Lower lobe of right lung (tissue), 2 donors: ENCODE measurements at places on chromosomes 5 and 9. TPM values are rescaled to one million over a fixed set of nuclear protein-coding genes. Genes with fewer than 3 reads are reported as not detected.

The SLC6A19 gene
- total RNA-seq, result not detected

- no peak overlapping the region for H3K27ac ChIP-seq
- H3K4me3 ChIP-seq, result no peak overlapping the region
- no peaks in the 10 kb centered on the region for H3K36me3 ChIP-seq
- no peak for DNase-seq
Measured at GRCh38 chr5:100777680-100778300, 125.3 kb downstream of the ST8SIA4 start.

GRCh38 chr9:137381501-137382443 lies 41.2 kb downstream of the EXD3 start:
- peak; percentile 36 for DNase-seq
- no peaks in the 10 kb centered on the region for H3K27me3 ChIP-seq
- no peak overlapping the region for H3K27ac ChIP-seq
- H3K4me1 ChIP-seq, result no peaks in the 10 kb centered on the region
- H3K4me3 ChIP-seq, result no peak overlapping the region
- no peaks in the 10 kb centered on the region for H3K36me3 ChIP-seq

GRCh38 chr9:36893184-36893583 lies 140.9 kb downstream of the PAX5 start:
- H3K36me3 ChIP-seq, result no peaks in the 10 kb centered on the region
- no peak for DNase-seq
- H3K4me1 ChIP-seq, result no peaks in the 10 kb centered on the region
- H3K4me3 ChIP-seq, result no peak overlapping the region
- H3K27me3 ChIP-seq, result no peaks in the 10 kb centered on the region

The FRMD3 gene
- total RNA-seq, result 9.7 TPM

- no peak overlapping the region for H3K27ac ChIP-seq
- peaks cover 14% of the 10 kb centered on the region for H3K4me1 ChIP-seq
- no peaks in the 10 kb centered on the region for H3K36me3 ChIP-seq
Measured at GRCh38 chr9:113807173-113808061, 68.7 kb upstream of the ZNF618 start.

DNA sequence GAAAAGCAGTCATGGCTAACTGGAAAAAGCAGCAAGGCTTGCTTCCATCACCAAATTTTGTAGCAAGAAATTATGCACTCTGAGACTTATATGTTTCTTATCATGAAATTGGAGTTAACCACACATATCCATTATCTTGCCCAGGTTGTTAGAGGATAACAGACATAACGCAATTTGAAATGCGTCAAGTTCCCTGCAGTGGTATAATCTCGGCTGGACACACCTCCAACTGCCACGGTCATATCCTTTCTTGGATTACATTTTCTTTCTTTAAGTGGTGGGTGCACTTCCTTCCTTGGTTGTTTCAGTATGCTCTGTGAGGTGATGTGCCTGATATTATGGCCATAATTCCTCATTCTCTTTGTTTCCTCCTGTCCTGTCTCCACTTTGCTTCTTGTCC lies 695.0 kb upstream of the DMAC1 start:
- no peak overlapping the region for H3K27ac ChIP-seq
- H3K36me3 ChIP-seq, result no peaks in the 10 kb centered on the region
- H3K27me3 ChIP-seq, result no peaks in the 10 kb centered on the region
- DNase-seq, result no peak
- H3K4me1 ChIP-seq, result no peaks in the 10 kb centered on the region
- H3K4me3 ChIP-seq, result no peak overlapping the region

The NRG2 gene
- 1.6 TPM for total RNA-seq

DNA sequence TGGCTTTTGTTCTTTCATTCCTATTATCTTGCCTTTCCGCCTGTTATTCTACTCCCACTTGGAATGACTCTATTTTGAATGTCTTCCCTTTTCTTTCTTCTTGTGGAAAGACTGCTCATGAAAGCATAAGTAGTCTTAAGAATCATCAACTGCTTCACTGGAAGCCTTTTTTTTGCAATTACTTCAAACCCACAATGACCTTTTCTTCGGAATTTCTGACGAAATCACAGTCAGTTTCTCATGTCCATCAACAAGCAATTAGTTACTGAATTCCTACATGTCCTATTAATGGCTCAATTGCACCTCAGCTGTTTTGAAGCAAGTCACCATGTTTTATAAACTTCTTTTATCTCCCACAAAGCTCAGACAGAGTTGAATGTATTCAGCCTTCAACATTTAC lies 196.2 kb downstream of the TARS1 start:
- no peak overlapping the region for H3K4me3 ChIP-seq
- H3K27ac ChIP-seq, result no peak overlapping the region
- no peaks in the 10 kb centered on the region for H3K4me1 ChIP-seq
- no peaks in the 10 kb centered on the region for H3K36me3 ChIP-seq

DNA sequence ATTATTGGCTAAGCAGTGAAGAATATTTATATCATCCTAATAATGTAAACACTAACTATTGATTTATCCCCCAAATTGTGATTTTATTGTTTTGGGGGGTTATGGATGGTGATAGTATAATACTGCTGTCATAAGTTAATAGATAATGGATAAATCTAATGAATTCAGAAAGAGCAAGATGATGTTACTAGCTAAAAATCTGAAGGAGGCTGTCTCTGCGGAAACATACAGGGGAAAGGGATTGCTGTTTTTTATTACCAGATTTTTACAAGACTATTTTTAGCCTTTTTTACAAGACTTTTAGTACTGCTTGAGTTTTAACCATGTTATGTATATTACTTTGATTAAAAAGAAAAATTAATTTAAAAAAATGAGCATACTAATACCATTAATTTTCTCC lies 5.3 kb upstream of the ABL1 start:
- DNase-seq, result no peak
- H3K4me1 ChIP-seq, result peaks cover 32% of the 10 kb centered on the region
- H3K4me3 ChIP-seq, result no peak overlapping the region
- H3K27ac ChIP-seq, result no peak overlapping the region

GRCh38 chr9:116674210-116674980 lies 12.7 kb upstream of the TRIM32 start:
- DNase-seq, result no peak
- H3K4me3 ChIP-seq, result no peak overlapping the region
- H3K36me3 ChIP-seq, result no peaks in the 10 kb centered on the region
- no peaks in the 10 kb centered on the region for H3K27me3 ChIP-seq
- no peaks in the 10 kb centered on the region for H3K4me1 ChIP-seq

- no peak overlapping the region for H3K27ac ChIP-seq
- H3K36me3 ChIP-seq, result no peaks in the 10 kb centered on the region
- no peaks in the 10 kb centered on the region for H3K4me1 ChIP-seq
- DNase-seq, result no peak
- H3K27me3 ChIP-seq, result no peaks in the 10 kb centered on the region
Measured at GRCh38 chr9:18855656-18856055, 177.4 kb downstream of the SAXO1 start.

DNA sequence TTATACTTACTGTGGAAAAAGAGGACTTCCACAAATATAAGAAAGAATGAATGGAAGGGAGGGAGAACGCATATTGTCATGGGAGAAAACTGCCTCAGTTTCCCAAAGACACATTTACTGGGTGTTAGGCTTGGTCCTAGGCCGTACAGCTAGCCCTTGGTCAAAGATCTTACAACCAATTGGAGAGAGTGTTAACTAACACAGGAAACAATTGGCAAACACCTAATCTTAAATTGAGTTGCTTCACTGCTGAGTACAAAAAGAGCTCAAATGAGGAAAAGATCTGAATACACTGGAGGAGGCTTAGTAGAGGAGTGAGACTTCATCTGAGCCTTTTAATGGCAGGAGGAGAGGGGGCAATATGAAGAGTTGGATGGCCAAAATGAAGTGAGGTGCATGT lies 161.7 kb downstream of the GLIS3 start:
- H3K36me3 ChIP-seq, result no peaks in the 10 kb centered on the region
- H3K27ac ChIP-seq, result no peak overlapping the region
- no peak overlapping the region for H3K4me3 ChIP-seq
- no peaks in the 10 kb centered on the region for H3K27me3 ChIP-seq
- no peak for DNase-seq

The GRIN3A gene
- 0.24 TPM for total RNA-seq
